COR-L47 (cell line): ENCODE measurements at places on chromosomes 3 and 15.

DNA sequence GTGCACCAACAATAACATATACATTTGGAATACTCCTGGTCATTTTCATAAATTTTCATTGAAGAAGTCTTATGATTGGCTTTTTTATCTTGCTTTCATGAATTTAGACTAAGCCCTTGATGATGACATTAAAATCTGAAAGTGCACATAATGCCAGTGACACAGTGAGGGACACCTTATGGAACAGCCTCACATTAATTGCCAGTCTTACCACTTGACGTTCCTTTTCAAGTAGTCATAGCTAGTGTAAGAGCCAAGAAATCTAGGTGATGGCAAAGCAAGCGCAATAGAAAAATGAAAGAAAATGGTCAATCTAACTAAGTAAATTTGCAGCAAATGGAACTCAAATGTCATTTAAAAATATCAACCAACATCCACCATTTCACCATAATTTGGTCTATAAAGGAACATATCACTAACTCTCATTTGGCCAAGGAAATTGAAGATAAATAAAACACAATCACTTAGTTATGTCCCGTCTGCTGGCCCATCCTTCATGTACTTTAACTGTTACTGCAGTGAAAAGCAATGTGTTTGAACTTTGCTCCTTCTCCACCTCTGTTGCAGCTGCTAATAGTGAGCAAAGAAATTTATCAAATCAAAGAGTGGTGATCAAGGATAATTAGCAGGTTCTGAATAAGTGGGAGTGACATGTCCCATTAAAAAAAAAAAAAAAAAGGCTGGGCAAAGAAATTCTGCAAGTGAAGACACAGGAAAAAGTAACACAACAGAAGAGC is 110.0 kb downstream of the TJP1 start:
- no peak for DNase-seq

DNA sequence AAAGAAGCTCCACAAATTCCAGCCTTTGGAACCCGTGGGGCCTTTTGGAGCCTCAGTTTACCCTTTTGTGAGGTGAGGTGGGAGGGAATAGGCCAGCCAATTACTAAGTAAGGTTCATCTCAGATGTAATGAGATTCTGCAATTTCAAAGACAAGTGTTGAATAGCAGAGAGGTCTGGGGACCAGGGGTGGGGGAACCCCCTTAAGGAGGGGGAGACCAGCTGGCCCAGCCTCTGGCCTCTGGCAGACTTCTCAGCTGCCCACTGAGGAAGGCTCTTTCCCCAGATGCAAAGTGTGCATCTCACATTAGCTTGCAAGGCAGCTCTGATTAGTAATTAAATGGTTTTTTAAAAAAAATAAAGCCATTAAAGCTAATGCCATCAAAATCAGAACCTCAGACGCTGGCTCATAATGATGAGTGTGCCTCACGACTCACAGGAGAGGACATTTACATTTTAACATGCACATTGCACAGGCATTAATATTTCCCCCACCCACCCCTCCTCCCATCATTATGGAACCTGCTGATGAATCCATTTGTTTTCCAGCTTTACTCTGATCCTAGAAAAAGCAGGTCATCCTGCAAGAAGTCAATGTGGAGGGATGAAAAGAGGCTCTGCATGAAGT is 176.7 kb upstream of the TLE3 start:
- DNase-seq = no peak

DNA sequence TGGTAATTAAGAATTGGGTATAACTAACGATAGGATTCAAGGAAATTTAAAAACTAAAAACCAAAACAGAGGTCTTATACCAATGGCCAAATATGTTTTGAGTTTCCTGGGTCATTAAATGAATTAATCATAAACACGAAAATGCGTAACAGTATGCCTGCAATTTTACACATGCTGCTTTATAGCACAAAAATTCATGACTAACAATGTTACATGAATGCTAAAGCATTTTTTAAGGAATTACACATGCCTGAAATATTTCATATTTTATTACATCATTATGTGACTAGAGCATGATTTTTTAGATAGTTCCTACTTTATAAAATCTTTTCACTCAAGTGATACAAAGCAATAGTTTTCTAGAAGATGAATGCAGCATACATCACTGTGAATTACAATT is 74.7 kb downstream of the ZNF148 start:
- DNase-seq = no peak

DNA sequence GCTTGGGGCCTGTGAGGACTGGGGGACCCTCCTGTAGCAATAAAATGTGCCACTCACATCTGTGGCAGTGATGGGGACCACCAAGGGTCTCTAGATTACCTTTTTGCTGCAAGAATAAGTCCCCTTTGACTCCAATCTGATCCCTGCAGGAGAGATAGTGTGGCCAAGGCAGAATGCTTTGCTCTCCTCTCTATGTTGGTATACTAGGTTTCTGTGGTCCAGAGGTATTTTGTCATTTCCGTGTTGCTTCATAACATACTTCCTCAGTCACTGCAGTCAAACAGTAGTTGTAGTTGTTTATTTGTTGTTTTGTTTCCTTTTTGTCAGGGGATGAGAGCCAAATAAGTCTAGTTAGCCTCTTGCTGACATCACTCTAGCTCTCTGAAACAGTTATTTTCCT is 13.1 kb upstream of the NAALADL2 start:
- DNase-seq = no peak

GRCh38 chr3:154971341-154971740 is 108.8 kb upstream of the MME start:
- DNase-seq = no peak

DNA sequence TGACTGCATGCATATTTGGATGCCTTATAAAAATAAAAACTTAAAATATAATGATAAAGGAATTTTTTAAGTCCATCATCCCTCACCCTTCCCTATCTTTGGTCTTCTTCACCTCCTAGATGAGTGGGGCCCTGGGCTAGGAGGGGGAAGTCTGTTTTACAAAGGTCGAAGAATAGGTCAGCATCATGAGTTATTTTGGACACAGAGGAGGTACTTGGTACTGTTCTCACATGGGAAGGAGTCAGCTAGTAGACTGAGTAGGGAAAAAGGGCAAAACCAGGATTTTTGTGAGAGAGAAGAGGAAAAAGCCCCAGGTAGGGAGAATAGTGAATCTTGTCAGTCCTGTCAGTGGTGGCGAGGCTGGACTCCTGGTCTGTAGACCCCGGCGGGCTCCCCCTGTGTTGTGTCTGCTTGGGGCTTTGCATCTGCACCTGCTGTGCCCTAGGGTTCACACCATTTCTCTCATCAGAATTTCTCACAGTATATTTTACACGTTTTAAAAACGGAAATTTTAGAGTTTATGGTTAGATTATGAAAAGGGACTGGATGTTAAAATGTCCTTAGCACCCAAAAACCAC is 17.2 kb downstream of the GCSAM start:
- no peak for DNase-seq

- no peak for DNase-seq
Observed at GRCh38 chr3:64224826-64225610, at the start of gene PRICKLE2. Gene PRICKLE2, minus strand, starts transcription at chr3:64225466. Its CDS starts 26,539 bp downstream, at chr3:64198927.

GRCh38 chr15:38440353-38441129 is 13.4 kb upstream of the FAM98B start:
- peak; percentile 74 for DNase-seq

DNA sequence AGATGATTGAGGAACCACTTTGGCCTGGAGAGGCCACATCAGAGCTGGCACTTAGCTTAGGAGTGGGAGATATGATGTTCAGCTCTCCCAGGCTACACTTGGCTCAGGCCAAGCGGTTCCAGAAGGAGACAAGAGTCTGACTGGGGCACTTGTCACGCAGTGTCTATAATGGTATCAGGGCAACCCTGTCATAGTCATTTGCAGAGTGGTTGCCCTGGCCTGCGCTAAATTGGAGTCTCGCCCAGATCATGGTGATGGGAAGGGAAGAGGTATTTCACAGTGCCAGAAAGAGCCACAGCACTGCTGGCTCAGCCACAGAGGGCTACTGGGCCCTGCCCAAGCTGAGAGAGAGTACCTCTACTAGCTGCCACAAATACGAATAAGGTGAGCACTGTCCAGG is 186.9 kb upstream of the CRBN start:
- DNase-seq = no peak

DNA sequence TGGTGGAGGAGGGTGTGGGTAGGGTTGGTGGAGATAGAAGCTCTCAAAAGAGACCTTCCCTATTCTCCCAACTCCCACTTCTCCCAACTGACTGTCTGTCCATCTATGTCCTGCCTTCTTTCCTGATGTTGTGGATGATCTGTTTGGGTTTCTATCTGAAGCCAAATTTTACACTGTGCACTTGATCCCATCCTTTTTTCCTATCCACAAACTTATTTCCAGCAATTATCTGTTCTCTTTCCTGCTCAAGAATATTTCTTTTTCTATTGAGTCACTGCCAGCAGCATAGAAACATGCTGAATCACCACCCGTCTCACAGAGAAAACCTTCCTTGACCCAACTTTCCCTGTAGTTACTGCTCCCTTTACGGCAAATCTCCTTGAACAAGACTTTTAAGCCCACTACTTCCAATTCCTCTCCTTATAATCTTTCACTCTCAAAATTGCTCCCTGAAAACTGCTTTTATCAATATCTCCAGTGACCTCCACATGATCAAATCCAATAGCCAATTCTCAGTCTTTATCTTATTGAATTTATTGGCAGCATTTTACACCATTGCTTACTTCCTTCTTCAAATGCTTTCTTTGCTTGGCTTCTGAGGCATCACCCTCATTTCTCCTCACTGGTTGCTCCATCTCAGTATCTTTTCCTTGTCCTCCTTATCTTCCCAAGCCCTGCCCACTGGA is 141.2 kb upstream of the SLC7A14 start:
- no peak for DNase-seq

- no peak for DNase-seq
Observed at GRCh38 chr3:64199932-64200331, 25.3 kb downstream of the PRICKLE2 start.

GRCh38 chr3:120440001-120440703 is 10.6 kb downstream of the FSTL1 start:
- DNase-seq = no peak

- DNase-seq = no peak
Observed at GRCh38 chr15:48555241-48555881, 90.1 kb downstream of the FBN1 start.

DNA sequence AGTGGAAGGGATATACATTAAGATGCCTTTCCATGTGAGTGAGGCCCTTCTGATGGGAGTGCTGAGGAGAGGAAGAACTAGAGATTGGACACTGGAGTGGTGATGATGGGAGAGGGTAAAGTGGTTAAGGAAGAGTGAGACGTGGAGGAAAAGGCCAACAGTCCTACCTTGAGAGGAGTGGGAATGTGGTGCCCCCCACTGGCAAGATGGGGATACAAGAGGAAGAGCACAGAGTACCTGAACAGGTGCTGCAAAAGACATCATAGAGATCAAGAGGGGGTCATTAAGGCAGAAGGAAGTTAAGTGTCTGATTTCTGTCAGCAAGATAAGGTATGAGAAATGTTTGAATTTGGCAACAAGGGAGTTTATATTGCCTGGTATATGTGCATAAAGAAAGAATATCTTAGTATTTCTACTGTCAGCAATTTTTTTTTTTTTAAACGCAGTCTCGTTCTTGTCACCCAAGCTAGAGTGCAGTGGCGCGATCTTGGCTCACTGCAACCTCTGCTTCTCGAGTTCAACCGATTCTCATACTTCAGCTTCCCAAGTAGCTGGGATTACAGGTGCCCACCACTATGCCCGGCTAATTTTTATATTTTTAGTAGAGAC is 34.0 kb downstream of the ARIH2 start:
- DNase-seq = no peak

DNA sequence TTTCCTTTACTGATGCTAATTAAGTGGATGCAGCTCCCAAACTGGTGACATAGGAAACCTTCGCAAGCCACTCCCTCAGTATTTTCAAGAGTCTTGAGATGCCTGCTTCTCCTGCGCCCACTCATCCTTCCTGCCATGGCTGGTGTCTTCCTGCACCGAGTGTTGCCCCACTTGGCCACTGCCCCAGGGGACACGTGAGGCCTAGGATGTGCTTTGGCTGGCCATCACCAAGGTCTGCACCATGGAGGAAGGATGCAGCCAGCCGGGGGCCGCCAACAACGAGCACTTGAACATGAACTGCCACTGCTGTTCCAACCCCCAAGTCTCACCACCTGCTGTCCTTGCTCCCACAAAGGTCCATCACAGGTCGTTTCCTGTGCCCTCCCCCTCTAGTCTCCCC is 34.1 kb downstream of the EPHB3 start:
- no peak for DNase-seq

DNA sequence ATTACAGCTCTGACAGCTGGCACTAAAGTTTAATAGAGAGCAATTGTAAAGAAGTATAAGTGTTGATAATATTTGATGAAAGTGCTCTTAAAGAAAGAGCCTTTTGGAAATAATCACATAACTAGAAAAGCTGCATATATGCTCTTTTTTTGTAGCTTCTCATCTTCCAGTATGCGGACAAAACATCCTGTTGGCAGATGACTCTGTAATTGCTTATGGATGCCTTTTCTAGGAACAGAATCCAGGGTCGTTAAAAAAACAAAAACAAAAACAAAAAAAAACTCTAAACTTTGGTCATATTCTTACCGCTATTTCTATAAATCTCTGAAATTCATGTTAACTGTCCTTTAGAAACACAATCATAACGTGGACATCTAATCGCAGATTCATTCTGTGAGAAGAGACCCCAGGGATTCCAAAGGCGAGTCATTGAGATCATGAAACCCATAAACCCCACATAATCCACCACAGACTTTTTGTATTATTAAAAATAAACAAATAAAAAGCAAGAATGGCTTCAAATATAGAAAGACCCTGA is 109.8 kb downstream of the EPHA3 start:
- DNase-seq = no peak

DNA sequence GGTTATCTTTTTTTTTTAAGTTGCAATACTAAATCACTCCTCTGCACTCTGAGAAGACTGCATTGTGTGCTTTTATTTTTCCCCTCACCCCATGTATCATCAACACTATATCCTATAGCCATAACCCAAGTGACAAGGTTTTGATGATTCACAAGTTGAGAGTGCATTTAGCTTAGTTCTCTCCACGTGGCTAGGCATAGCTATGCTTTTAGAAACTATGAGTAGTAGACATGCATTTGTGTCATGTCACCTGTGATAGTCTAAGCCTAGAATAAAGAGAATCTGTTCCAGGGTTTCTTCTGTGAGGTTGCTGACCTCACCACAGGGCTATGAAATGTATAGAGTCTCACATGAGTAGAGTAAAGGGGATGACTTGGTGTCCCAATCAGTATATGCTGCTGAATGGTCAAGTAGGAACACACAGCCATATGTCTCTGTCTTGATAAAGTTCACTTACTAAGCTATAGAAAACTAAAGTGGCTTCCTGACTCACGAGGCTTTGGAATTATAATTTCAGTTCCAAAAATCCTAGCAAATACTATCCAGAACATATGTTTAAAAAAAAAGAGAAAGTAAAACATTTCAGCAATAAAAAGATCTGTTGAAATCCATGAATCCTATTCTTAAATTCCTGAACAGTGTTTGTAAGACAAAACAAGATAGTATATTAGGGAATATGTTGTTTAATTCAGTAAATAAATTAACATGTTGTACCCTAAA is 206.3 kb downstream of the LSAMP start:
- DNase-seq = no peak

- DNase-seq = no peak
Observed at GRCh38 chr15:58994906-58995453, 7.5 kb downstream of the RNF111 start.
